Globus pallidus (tissue), 1 donor: ENCODE measurements at places on chromosomes 3 and 15.
A peak's percentile ranks its signal among the peaks of the same experiment; 100 is the strongest.

- DNase-seq = no peak
These were observed 1001.3 kb downstream of the PLOD2 start for GRCh38 chr3:145159640-145160039.

DNA sequence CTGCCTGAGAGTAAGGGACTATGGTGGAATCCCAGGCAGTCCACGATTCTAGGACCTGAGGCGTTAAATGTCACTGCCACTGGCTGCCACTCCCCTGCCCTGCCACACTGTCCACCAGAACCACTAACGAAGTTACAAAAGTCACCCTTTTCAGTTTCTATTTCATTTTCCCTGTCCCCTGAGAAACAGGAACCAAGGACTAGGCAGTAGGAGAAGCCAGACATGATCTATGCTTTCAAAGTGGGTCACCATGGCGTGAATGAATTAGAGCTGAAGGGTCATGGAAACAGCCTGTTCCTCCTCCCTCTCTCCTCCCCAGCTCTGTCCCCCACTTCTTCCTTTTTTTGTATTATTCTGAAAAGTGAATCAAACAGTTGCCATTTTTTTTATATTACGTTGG lies 9.1 kb upstream of the ADPRH start:
- peak; percentile 54 for DNase-seq

- no peak for DNase-seq
These were observed 177.7 kb upstream of the MCTP2 start for GRCh38 chr15:94053626-94054025.

DNA sequence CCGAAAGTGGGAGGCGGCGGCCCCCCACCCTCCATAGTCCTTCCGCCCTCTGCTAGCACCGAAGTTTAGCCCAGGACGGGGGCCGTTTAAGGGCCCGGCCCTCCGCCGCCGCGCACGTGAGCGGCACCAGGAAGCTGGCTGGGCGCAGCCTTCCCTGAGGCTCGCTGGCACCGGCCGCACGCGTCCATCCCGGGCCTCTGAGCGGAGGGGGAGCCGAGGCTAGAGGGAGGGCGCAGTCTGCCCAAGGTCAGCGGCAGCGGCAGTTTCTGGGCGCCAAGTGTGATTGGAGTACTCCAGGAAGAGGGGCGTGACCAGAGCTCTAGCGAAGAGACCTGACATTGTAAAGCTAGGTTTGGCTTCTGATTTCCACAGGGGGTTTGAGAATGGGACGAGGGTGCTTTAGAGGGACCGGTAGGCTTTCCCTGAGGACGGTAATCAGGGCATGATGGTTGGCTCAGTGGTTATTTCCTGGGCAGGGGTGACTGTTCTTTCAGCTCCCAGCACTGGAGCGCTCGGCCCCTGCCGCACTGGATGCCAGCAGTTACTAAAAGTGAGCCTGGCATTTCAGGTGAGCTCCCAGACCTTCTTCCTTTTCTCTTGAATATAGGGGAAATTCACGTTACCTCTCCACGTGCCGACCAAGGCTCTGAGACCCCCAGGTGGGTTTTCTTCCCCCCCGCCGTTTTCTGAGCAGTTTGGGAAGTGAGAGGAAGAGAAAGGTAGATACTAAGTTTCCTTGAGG lies 853 bp downstream of the TEX264 start:
- peak; percentile 32 for DNase-seq

DNA sequence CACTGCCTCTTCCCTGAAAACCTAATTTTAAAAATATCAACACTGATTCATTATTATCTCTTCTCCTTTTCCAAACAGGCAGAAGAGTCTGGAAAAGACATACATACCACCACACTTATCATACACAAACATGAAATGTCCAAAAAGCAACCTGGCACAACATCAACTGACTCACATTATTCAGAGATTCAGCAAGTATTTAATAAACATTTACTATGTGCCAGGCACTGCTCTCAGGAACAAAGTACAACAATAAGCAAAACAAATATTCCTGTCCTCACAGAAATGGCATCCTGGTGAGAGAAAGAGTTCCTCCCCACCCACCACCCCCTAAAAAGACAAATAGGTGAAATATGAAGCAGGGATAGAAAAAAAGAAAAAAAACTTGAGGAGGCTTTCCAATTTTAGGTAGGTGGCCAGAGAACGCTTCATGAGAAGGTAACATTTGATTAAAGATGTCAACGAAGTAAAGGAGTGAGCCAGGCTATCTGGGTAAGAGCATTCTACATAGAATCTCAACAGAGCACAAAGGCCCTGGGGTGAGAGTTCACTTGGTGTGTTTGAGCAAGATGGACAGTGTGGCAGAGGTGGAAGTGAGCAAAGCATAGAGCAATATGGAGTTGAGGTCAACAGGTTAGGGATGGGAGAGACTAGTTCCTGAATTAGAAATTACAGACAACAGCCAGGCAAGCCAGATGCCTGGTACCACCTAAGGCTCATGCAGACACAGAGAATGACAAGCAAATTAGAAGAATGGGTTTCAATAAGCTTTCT lies 141.7 kb downstream of the OSBPL10 start:
- no peak for DNase-seq
